ENCODE measurements at places on chromosomes 4 and X.

GRCh38 chrX:3598046-3598605 lies 115.3 kb downstream of the PRKX start:
- DNase-seq, result no peak

DNA sequence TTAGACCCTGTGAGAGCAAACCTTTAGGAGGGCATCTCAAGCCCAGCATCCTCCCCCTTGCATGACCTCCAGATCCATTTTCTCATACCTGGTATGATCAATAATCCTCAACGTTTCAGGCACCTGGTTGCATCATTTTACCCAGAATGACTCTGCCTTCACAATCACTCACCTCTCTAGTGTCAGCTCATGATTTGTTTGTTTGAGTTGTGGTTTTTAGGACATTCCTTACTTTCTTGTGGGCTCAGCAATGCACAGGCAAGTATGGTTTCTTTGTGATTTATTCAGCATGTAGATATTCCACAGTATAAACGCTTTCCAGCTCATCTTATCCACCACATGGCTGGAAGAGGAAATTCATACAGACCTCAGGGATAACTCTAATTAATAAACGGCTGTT lies 93.6 kb upstream of the CPEB2 start:
- DNase-seq, result no peak

GRCh38 chrX:106927023-106927422 lies 6.8 kb downstream of the CLDN2 start:
- no peak for DNase-seq

- no peak for DNase-seq
Measured at GRCh38 chr4:61994036-61994435, 793.9 kb downstream of the ADGRL3 start.

DNA sequence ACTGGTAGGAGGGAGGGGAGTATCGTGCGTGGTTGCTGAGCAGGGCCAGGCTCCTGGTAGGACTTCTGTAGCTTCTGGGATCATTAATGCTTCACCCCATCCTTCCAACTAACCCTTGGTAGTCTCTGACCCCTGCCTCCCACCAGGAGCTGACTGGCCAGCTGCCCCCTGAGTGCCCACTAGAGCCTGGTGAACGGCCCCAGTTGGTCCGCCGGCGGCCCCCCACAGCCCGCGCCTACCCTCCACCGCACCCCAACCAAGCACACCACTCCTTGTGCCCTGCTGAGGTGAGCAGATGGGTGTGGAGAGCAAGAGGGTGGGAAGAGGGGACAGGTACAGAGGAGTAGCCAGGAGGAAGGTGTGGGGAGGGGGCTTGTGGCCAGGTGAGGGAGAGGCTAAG lies 4.9 kb downstream of the CCDC120 start:
- DNase-seq, result no peak

- DNase-seq, result no peak
Measured at GRCh38 chr4:141207961-141208360, 12.7 kb upstream of the ZNF330 start.

GRCh38 chrX:53630261-53630660 lies 56.3 kb downstream of the HUWE1 start:
- no peak for DNase-seq

DNA sequence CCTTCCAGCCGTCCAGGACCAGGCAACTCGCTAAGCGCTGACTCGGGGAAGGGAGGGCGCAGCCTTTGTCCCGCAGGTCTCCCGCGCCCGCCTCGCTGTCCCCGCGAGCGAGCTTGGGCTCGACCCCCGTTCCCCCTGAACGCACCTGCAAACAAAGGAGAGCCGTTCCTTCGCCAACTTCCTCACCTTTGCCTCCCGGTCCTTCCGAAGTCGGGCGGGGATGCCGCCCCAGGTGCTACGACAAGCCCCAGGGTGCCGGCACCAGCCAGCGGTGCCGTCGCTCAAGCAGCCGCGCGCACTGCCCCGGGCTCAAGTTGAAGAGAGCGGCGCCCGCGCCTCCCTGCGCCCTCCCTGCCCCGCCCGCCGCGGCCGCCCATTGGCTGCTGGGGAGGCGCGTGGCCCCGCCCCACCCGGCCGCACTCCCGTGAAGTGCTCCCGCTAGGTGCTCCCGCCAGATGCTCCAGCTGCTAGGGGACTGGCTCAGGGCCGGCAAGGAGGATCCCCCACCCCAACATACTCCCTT lies 107.1 kb downstream of the NSUN7 start:
- DNase-seq, result peak; percentile 6

DNA sequence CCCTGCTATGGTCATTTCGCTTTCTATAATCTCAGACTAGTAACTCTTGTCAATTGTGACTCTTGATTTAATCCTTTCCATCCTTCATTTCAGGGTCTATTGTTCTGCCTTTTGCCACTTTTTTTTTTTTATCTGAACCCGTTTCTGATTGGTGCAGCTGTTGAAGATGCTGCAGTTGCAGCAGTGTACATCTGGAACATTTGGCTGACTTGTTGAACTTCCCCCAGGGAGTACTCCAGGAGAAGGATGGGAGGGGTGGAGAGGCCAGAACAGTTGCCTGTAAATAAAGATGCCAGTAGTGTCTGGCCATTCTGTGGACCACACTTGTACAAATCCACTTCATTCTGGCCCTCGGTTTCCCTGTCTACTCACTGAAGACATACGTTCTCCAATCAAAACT lies 1.0 kb upstream of the EDA start:
- no peak for DNase-seq
